ENCODE measurements at places on chromosomes 11 and 22.

- DNase-seq = no peak
Observed at GRCh38 chr11:7512525-7513233, 1.1 kb upstream of the PPFIBP2 start.

DNA sequence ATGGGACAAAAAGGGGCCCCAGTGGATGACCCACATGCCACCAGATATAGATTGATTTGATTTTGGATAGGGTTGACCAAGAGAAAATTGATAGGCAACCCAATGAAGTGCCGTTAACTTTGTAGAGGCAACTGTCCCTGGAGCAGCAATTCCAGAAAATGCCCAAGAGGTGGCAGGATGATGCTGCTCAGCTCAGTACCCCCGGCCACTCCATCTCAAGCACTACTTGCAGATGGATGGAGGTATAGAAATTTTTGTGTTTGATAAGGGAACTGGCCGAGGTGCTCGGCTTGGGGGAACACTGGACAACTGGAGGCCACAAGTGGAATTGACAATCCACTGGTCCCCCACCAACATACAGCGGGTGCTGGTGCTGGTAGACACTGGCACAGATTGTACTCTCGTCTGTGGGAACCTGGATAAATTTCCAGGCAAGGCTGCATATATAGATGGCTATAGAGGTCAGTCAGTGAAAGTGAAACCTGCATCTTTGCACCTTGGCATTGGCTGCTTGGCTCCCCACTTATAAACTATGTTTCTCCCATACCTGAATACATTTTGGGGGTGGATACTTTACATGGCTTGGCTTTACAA, 86.3 kb downstream of the CCDC83 start:
- no peak for DNase-seq

- no peak for DNase-seq
Observed at GRCh38 chr11:113593698-113594308, 112.3 kb downstream of the TMPRSS5 start.

- DNase-seq = no peak
Observed at GRCh38 chr11:18768978-18769377, 22.6 kb downstream of the PTPN5 start.

DNA sequence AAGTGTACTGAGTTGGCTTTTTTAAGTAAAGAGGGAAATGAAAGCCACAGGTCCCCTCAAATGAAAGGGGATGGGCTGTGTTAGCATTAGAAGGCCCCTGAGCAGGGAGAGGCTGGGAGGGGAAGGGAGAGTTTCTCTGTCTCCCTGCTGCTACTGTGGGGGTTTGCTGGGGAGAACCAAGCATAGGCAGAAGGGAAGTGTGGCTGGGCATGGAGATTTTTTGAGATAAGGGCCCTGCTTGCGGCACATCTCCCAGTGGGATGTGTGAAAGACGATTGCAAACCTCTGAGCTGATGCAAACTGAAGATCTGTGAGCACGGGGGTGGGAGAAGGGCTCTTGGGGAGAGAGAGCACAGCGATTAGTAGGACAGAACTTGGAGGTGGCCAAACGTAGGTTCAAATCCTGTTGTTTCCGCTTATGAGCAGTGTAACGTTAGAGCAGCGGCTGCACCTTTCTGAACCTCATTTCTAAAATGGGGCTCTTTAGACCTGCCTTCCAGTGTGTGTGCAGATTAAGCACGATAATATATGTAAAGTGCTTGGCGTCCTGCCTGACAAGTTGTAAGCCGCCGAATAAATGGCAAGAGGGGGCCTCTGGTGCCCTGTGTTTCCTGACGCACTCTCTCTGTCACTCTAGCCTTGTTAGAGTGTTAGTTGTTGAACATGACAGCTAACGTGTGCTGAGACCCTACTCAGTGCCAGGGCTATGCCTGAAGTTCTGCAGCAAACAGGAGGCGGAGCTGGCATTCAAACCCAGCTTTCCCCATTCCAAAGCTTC, 122.3 kb downstream of the GRIK4 start:
- DNase-seq = no peak

GRCh38 chr11:79314906-79315689, 125.7 kb downstream of the TENM4 start:
- DNase-seq = peak; percentile 20

DNA sequence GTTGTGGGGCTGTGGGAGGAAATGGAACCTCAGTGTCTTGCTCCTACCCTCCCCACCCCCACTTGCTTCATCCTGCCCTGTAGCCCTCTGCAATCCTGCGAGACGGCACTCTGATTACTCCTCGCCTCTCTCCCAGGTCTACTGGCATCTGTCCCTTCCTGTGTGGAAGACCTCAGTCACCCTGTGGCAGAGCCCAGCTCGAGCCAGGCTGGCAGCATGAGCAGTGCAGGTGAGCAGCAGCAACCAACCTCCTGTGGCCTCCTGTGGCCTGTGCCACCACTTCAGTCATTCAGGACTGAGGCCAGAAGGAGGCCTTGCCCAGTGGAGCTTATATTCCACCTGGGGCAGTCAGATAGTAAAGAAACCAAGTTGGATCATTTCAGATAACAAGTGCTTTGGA, 14.7 kb upstream of the MAPK8IP1 start:
- DNase-seq = no peak

DNA sequence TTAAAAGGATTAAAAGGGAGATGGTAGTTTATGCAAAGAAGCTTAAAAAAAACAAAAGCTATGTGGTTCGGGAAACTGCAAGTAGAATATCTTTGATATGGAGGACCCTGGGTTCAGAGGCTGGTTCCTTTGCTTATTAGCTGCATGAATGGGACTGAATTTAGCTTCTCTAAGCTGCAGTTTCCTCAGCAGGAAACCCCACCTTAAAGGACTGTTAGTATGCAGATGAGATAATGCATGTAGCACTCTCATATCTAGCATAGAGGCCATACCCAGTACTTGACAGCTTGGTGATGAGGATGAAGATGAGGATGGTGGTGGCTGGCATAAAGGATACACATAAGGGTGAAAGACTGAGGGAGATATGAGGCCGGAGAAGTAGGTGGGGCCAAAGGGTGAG, 134.6 kb downstream of the RRAS2 start:
- DNase-seq = no peak

- DNase-seq = no peak
Observed at GRCh38 chr11:118265954-118266353, 1.9 kb upstream of the MPZL2 start.

DNA sequence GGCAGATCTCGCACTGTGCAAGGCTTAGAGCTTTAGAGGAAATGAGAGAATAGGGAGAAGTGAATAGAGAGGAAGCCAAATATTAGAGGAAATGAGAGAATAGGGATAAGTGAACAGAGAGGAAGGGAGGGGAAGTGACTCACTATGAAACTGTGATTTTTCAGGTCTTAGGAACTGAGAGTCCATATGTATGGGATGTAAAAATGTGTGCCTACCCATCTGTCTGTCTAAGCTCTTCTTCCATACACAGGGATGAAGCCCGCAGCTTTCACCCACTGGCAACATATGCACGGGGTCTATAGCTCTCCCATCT, 6.4 kb upstream of the CCDC86 start:
- DNase-seq = no peak

GRCh38 chr11:73753938-73754337, 6.9 kb downstream of the RAB6A start:
- DNase-seq = no peak

DNA sequence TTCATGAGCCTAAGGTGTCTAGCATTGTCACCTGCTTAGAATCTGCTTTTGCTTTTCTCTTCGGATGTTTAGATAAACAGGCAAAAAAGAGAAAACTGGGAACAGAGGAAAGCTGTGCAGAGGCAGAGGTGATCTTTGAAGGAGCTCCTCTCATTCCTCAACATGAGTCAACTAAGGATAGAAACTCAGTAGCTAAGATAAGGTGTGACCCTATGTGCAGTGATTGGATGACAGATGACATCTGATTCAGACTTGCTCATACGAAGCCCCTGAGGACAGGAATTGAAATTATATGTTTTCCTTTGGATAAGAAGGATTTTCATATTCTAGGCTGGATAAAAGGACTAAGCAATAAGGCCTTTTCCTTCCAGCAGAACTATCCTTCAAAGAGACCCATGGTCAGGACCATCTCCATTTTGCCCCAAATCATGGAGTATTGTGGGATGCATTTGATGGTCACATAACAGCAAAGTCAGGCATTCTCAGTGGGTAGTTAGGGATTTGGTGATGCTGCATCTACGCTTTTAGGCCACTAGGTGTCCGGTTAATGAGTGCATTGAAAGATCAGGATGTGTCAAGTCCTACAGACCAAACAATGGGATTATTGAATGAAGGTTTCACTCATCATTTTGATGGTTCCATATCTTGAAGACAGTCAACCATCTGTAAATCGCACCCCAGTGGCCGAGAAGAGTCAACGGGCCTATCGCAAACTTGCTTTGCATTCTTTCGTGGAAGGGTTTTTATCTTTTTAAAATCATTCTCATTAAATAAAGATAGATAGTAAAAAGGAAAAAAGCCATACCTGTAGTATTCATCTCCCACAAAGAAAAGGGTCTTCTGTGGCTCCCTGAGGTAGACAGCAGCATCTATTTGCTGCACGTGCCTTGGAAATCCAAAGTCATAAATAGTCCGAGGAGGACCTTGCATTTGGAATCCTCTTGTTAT, 32.2 kb downstream of the MMP20 start:
- DNase-seq = no peak

GRCh38 chr11:88813233-88813915, 252.4 kb downstream of the GRM5 start:
- no peak for DNase-seq

- DNase-seq = no peak
Observed at GRCh38 chr11:1419811-1420210, 30.1 kb downstream of the BRSK2 start.

GRCh38 chr11:117220568-117220967, 11.3 kb downstream of the PCSK7 start:
- no peak for DNase-seq

- DNase-seq = no peak
Observed at GRCh38 chr22:38706901-38707195, 1.1 kb downstream of the GTPBP1 start.

- DNase-seq = no peak
Observed at GRCh38 chr11:118084247-118084646, 2.5 kb downstream of the SMIM35 start.

GRCh38 chr22:19429950-19430889, 1.3 kb downstream of the HIRA start:
- no peak for DNase-seq

DNA sequence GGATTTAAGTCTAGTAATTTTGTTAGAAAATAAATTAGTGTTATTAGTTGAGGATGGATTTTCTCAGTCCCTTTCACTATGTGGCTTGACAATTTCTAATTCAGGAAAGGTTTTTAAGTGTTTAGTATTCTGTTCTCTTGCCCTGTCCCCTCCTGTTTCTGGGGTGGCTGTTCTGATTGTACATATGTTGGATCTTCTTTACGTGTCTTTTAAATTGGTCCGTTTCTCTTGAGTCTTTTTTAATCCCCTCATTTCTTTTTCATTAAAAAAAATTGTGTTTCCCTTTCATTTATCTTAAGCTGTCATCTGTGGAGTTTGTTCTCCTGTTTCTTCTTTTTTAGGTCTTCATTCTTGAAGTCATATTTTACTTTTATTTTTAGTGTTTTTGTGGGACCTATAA, 12.5 kb downstream of the ZBED4 start:
- no peak for DNase-seq

DNA sequence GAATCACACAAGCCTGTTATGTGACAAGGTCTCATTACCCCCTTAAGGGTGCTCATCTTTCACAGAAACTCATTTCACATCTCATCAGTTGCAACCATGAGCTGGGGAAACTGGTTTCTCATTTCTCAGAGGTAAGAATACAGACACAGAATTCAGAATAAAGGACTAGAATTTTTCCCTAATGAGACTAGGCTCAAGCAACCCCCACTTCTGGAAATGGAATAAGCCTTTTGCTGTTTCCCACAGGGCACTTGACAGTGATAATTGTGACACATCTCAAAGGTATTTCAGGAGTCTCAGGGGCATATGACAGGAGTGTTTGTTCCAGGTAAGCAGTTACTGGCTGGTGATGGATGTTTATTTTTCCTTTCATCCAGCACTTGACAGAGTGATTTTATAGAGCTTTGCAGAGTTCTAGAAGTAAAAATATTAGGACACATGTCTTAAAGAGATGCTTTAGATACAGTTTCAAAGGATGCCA, 112.9 kb upstream of the DDI1 start:
- no peak for DNase-seq

- DNase-seq = no peak
Observed at GRCh38 chr11:106159836-106160235, 82.4 kb downstream of the AASDHPPT start.

- DNase-seq = no peak
Observed at GRCh38 chr11:70517988-70518907, 119.9 kb downstream of the CTTN start.
